ENCODE measurements at places on chromosomes 2 and 18. TPM values are rescaled to one million over a fixed set of nuclear protein-coding genes. Genes with fewer than 3 reads are reported as not detected.

The IL37 gene
- total RNA-seq: not detected

The PPP1R1C gene
- 7.2 TPM for total RNA-seq

GRCh38 chr2:172375251-172375650, 52.1 kb upstream of the ITGA6 start:
- DNase-seq: no peak

DNA sequence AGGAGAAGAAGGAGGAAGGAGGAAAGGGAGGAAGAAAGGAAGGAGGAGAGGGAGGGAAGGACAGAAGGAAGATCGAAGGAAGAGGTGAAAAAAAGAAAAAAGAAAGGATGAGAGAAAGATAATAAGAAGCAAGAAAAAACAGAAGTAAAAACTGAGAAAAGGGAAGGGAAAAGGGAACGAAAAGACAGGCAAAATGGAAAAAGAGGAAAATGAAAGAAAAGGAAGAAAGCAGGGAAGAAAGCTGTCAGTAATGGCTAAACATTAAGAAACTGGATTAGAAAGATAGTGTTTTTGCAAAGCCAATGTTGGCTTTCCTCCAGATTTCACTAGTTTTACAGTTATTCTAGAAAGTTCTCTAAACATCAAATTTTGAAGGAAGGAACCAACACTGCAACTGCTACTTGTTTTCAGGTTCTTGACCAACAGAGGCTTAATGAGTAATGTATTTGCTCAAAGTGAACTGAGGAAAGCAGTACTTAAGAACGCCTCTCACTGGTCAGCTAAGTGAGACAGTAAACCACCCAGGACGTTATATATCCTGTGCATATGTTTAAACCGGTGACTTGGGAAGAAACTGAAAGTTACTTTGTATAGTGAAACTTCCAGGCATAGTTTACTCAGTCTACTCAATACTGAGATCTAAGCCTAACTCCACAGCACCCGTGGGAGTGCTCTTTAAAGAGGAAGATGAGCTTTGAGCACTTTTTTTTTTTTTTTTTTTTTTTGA, 286.2 kb upstream of the TRIB2 start:
- DNase-seq: no peak

The RAX gene
- total RNA-seq: not detected

GRCh38 chr2:159064446-159065301, 96.2 kb downstream of the TANC1 start:
- no peak for DNase-seq

DNA sequence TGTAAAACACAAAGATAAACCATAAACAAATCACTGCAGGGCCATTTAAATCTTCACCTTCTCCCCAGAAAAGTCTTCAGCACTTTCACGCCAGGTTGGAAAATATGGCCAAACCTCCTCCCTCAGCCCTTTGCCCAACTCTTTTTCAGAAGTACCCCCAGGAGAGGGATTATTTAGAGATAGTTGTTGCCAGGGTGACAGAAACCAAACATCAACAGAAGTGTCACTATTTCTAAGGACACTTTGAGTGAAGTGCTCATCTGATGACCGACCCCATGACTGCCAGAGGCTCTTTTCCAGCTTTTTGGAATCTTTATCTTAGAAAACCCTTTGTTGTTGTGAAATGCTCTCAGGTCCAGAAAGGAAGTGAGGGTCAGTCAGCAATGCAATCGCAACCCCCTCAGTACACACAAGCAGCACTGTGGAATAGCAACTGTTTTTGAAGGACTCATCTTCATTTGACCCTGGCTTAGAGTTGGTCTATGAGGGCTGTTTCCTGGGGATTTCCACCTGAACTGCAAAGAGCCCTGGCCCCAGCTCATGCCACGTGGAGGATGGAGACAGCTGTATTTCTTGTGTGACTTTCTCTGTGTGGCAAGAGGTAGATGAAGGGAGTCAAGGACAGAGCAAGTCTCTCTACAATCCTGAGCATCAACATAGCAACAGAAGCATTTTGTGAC, 114.0 kb upstream of the STON1 start:
- no peak for DNase-seq

The SKOR2 gene
- total RNA-seq: not detected

The SH3YL1 gene
- 7.3 TPM for total RNA-seq

DNA sequence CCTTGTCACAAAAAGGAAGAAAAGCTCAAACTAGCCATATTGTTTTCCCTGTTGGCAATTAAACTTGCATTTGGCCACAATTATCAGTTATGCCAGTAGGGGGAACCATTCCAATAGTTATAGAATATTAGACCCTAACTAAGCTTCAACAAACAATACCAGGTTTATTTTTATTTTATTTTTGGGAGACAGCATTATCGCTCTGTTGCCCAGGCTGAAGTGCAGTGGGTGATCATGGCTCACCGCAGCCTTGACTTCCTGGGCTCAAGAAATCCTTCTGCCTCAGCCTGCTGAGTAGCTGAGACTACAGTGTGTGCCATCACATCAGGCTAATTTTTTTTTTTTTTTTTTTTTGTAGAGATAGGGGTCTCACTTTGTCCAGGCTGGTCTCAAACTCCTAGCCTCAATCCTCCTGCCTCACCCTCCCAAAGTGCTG, 102.1 kb downstream of the ATAD2B start:
- DNase-seq: no peak

The NEU2 gene
- total RNA-seq: not detected

The IL1RL2 gene
- total RNA-seq: 2.5 TPM

- DNase-seq: peak; percentile 54
These were observed 10.8 kb downstream of the EMILIN2 start for GRCh38 chr18:2857491-2858131.

- no peak for DNase-seq
These were observed 129.8 kb upstream of the COL5A2 start for GRCh38 chr2:189309331-189309730.

The TANC1 gene
- 5.0 TPM for total RNA-seq

DNA sequence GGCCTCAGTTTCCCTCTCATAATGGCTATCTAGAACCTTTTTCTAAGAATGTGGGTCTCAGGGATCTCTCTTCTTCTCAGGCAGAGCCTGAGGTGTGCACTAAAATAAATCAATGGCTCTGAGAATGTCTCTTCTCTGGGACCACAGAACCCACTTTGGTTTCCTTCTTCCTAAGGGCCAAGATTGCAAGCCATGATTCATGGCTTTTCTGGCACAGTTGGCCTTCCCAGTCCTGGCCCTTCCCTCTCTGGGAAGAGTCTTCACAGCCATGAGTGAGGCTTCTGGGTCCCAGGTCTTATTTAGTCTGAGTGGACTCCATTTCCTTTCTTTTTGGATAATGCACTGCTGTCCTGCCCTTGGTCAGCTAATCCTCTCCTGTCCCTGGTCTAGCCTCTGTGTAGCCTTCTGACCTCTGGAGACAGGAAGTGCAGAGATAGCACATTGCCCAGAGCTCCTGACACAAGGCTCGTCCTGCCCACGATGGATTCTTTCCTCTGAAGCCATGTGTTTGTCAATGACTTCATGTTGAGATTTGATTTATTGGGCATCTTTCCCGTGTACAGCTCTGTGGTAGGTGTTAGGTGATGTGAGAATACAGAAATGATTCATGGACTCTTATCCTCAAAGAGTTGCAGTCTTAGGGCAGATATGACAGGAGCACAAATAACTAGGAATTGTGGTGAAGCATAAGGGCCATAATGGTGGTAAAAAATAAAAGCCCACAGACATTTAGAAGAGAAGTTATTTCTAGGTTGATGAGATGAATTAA, 245.0 kb downstream of the CLIP4 start:
- DNase-seq: no peak

DNA sequence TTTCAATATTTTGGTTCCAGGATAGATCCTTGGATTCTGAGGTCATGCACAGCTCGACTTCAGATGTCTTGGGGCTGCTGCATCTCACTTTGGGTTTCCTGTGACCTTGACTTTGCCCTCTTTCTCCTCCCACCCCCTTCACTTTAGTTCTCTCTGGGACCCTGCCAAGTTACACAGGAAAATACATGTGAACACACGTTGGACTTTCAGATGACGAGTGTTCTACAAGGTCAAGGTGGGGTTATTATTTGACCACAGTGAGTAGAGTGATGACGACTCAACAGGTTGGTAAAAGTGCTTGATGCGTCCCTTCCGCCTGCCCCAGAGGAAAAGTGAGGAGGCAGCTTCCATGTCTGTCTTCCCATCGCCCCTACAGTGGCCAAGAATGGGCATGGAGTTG, 122.4 kb upstream of the SMAD2 start:
- DNase-seq: no peak

DNA sequence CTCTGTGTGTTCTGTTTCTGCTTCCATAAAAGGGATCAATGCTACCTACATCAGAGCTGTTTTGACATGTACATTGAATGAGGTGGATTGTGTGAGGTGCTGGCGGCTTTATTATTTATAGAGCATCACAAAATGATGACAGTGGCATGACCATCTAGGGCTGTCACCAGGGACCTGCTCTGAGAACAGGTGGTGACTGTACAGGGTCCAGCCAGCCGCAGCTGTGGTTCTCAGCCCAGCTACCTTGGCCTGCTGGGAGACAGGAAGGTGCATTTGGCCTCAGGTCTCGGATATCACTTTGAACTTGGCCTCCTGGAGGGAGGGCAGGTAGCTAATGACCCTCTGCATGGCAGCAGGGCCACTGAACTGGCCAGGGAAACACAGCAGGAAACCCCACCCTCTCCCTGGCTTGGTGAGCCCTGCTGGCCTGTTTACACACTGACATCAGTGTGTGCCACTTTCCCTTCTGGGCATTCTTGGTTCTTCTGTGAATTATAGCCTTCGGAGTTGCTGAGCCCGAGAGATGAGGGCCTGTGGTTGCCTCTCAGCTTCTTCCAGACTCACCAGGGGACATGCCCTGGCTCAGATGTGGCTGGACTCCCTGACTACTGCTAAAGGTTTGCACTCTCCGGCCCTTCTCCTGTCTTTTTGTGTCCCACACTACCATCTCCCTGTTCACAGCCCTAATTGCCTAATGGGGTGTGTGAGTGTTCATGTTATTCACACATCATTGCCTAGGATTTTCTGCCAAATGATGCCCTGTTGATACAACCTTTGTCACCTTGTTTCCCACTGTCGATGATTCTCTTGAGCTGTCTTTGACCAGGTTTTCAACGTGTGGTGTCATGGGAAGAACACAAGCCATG, 109.2 kb upstream of the RAB12 start:
- peak; percentile 21 for DNase-seq

DNA sequence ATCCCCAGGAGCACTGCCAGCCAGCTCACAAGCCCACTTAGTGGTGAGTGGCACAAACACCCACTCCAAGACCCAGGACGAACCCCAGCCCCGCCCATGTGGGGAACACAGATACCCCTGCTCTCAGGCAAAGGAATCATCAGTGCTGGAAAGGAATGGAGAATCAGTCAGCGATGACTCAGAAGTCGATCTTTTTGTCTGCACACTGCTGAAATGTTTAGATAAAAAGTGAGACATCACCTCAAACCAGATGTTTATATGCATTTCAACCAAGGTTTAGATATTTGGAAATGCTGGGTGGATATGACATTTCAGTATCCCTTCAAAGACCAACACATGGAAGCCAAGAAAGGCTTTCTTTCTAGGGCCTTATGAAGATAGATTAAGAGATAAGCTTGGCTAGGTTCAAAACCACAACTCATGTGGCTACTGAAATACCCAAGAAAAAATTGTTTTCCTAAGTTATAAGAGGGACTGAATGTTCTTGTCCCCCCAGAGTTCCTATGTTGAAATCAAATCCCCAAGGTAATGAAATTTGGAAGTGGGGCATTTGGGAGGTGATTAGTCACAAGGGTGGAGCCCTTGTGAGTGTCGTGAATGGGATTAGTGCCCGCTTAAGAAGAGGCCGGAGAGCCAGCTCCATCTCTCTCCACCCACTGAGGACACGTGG, 43.7 kb downstream of the POU3F3 start:
- no peak for DNase-seq
